ENCODE measurements at places on chromosomes 5 and 9. TPM values are rescaled to one million over a fixed set of nuclear protein-coding genes. Genes with fewer than 3 reads are reported as not detected.
A peak's percentile ranks its signal among the peaks of the same experiment; 100 is the strongest.

DNA sequence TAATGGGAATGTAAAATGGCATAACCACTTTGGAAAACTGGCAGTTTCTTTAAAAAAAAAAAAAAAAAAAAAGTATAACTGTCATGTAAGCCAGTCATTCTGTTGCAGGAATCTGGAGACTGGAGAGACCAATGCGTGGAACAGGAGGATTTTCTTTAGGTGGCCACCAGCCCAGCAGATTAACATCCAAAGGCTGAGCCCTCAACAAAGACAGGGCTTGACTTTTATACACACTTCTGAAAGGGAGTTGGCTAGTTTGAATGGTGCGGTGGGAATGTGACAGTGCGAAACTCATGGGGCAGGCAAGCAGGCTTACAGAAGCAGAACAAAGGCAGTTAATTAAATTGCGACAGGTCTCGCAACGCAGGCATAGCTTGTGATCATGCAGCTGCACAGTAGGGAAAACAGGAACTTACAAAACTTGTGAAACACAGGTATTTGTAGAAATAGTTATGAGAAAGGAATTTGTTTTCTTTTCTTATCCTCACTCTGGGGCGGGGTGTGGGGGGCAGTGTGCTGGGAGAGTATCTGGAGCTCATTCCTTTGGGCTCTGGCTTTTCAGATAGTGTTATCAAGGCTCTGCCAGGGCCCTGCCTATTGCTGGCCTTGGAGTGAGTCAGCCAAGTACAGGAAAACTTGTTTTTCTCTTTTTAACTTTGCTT lies 12.0 kb downstream of the UIMC1 start:
- DNase-seq, result no peak

- no peak for DNase-seq
These were observed 79.4 kb downstream of the NPR3 start for GRCh38 chr5:32790411-32790951.

GRCh38 chr5:103904651-103905050 lies 342.1 kb upstream of the NUDT12 start:
- no peak for DNase-seq

- DNase-seq, result peak; percentile 33
These were observed 113.9 kb downstream of the DCP2 start for GRCh38 chr5:113090336-113091106.

GRCh38 chr5:132773601-132774355 lies 3.3 kb downstream of the SEPTIN8 start:
- DNase-seq, result no peak

DNA sequence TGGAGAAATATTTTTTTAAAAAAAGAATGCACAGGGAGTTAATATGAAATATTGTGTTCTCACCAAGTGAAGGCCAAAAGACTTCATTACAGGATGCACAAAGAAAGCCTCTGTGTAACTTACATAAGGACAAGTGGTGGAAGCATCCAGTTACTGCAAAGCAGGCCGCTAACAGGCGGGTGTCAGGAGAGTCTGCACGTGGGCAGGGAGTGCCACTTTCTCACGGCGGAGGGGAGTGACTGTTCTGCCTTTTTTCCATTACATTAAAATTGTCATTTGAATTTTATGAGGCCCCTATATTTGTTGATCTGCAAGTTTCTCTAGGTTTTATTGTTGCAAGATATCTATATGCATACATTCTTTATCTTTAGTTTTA lies 28.1 kb upstream of the SPATA31E1 start:
- peak; percentile 64 for DNase-seq

- DNase-seq, result no peak
These were observed 10.3 kb downstream of the SLC28A3 start for GRCh38 chr9:84330246-84330645.

GRCh38 chr5:17428176-17428800 lies 69.7 kb upstream of the TAF11L2 start:
- DNase-seq, result no peak

GRCh38 chr5:181181650-181182565 lies 23.1 kb downstream of the TRIM7 start:
- peak; percentile 71 for DNase-seq

DNA sequence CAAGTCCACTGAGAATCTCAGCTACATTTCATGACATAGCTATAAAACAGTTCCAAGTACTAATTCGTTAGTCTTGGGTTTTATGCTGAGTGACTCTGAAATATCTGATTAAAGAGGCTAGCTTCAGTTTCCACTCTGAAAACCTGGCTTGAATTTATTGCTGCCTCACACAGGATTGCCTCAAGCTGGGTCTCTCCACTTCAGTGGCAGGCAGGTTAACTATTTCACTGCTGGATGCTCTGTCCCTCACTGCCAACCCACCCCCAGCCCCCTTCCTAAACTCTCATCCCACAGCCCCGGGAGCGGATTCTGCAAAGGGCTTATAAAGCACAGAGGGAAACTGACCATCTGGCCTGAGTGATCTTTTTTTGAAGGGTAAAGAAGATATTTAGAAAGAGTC lies 318.3 kb downstream of the MLLT3 start:
- peak; percentile 9 for DNase-seq

DNA sequence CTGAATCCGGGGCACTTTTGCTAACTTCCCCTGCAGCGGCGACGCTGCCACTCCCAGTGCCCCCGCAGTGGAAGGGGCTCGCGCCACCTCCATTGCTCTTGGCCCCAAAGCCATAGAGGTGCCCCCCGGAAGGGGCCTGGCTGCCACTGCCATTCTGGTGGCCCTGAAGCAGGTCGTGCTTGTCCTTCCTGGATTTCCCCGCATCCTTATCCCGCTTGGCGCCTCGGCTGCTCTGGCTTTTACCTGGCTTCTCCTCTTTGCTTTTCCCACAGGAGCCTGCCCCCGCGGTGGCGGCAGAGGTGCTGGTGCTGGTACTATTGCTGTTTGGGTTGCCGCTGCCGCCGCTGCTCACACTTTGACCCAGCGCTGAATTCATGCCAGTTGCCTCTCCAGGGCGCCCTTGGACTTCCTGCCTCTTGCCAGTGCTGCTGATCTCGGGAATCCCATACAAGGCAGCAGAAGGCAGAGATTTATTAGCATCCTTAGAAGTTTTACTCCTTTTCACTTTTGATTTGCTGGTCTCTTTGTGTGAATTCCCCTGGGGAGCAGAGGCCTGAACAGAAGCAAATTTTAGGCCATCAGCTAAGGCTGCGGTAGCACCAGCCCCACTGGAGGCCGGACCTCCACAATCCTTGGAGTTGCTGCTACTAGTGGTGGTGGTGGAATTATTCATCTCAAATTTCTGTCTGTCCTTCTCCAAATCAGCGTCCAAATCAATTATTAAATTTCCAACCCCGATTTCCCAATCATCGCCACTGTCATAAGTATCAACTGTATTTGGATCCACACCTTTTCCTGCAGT lies 2.1 kb downstream of the ZNF608 start:
- DNase-seq, result no peak

DNA sequence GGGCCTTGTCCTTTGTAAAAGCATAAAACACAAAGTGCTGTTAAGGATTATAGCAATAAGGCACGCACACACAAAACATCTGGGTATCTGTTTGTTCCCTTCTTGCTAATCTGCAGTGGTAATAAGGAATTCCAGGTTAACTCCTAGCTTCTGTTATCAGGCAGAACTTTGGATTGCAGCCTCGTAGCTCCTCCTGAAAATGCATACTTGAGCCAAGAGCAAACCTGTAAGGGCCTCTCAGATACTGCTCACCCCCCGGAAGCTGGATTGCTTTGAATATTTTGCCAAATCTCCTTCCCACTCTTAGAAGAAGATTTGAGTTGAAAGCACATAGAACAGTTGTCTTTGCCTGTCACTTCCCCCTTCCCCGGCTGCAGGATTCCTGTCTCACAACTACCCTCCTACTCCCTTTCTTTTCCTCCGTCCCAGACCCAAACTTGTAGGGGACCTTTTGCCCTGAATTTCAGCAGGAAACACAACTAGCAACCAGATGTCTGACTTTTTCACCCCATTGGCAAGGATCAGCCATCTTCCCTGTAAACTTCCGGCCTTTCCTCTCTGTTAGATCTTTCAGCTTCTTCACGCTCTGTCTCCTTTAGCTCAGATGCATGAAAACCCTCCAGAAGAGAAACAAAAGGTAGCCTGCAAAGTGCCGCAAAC lies 28.2 kb upstream of the SMAD5 start:
- no peak for DNase-seq

DNA sequence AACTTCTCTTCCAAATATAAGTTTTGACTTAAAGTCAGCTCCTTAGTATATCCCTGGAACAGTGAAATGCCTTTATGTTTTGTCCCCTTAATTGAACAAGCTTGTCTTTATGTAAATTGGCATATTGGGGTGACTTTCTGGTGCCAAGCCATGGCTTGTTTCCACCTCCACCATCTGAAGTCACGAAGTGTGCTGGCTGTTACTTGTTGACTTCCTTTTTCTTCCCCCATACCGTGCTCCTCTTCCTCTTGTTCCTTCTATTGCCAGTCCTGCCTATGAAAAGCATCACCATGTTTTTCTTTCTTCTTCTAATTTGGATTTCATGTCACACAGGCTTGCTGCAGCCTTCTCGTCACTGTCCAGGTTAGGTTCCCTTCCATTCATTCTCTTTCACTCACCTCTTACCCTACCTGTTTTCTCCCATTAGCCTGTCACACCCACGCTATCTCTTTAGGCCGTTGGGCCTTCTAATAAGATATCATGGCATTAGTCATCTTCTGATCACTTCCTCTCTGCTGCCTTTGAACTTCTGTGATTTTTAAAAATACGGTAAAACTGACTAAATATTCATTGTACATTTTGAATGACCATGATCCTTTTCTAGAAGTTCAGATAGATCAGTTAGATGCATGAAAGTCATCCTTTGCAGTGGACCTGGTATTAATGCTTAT lies 48.1 kb downstream of the IQGAP2 start:
- no peak for DNase-seq

KCNT1 gene
- 0.26 TPM for polyA plus RNA-seq

NR5A1 gene
- not detected for polyA plus RNA-seq

CD180 gene
- polyA plus RNA-seq, result 0.02 TPM

IDNK gene
- 4.2 TPM for polyA plus RNA-seq

CDK5RAP2 gene
- polyA plus RNA-seq, result 20.7 TPM

ROR2 gene
- polyA plus RNA-seq, result 0.34 TPM

CDHR2 gene
- polyA plus RNA-seq, result 0.02 TPM
